ENCODE measurements at places on chromosomes 5 and 9. TPM values are rescaled to one million over a fixed set of nuclear protein-coding genes. Genes with fewer than 3 reads are reported as not detected.

- DNase-seq: no peak
Observed at GRCh38 chr9:82263619-82264018, 275.0 kb downstream of the SPATA31D1 start.

DNA sequence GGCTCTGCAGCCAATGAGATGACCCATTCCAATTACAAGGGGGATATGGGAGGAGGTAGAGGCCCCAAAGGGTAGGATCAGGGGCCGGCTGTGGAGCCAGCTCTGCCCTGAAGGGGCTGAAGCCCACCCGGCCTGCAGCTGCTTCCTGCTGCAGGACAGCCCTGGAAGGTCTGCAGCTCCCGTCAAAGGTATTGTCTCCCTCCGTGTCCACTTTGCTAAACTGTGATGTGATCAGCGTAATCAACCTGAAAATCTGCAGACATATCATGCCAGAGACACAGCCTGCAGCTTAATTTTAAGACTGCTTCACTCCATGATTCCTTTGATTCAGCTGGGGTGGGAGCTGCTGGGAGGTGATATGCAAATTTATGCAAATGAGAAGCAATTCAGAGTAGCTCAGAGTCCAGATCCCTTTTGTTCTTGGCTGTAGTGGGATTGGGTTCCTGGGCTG lies 90.7 kb downstream of the GADD45G start:
- no peak for DNase-seq

GRCh38 chr9:98879094-98879962 lies 64.4 kb upstream of the COL15A1 start:
- DNase-seq: no peak

DNA sequence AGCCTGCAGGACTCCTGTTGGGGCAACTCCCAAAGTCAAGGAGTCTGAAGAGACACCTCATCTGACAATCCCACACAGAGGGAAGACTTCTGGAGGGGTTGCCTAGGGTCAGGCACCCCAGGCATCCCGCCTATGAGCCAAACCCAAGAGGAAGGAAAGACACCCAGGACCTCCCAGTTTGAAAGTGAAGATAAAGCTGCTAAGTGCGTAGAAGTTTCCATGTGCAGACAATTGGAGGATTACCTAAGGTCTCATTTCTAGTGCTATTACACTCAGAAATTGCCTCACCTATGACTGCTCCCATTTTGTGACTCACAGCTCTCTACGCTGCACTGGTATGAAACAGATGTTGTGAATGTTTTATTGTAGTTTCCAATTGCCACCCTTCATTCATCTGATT lies 322.9 kb downstream of the SLIT3 start:
- DNase-seq: no peak

DNA sequence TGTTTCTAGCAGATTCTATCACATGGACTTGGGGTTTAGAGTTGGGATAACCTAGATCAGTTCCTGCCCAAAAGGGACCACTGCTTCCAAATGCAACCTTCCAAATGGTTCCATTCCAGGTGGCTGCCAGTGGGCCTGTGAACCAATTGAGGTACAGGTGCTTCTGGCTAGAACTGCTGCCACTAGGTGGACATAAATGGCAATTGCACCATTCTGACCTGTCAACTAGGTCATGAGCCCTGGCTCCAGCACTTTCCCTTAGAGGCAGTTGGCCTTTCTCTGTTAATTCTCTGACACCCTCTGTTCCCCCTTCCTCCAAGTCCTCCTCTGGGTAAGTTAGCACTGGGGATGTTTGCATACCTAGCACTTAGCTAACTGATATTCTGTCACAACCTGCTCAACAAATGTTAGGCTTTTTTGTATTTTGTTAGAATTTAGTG lies 16.6 kb upstream of the HEMGN start:
- DNase-seq: no peak

DNA sequence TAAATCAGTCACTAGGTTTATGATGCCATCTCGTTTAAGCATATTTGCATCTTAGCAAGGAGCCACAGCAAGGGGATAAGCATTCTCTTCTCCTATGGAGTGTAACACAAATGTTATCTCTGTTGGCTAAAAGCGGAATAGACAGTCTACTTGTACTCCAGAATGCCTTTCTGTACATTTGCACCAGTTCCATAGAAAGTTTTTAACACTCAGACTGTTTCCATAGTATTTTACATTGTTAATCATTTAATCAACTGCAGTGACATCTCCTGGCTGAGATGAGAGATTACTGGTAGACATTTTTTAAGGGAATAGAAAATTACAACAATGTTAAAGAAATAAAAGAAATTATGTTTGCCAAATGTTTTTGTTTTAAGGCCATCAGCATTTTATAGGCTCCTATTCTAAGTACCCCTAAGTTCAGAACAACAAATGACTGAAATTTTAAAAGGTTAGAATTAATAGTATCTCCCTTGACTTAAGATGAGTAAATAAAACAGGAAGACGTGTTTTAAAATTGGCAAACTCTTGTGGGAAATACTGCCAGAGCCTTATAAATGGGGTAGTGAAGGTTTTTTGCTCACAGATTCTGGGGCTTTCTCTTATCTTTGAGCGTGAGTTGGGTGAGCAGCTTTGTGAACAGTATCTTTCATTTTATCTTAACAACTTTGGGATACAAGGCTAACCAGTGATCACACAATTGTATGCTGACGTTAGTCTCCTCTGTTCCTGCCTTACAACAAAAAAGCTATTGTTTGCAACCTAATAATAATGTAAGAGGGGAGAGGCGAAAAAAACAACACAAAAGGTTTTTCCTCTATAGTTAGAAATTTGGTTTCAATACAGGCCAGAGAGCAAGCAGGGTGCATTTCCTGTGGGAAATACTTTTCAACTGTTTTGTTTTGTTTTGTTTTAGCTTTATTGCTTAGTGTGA lies 294.3 kb downstream of the FBXL7 start:
- no peak for DNase-seq

DNA sequence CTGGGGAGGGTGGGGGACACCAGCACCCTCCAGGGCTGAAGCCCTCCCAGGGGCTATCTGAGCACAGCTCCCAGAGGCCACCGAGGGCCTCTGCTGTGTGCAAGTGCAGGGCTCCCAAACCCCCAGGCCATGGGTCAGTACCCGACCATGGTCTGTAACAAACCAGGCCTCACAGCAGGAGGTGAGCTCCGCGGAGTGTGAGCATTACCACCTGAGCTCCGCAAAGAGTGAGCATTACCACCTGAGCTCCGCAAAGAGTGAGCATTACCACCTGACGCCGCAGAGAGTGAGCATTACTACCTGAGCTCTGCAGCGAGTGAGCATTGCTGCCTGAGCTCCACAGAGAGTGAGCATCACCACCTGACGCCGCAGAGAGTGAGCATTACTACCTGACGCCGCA lies 152.9 kb upstream of the IRX2 start:
- DNase-seq: no peak

GRCh38 chr5:14627270-14627669 lies 37.2 kb upstream of the OTULIN start:
- no peak for DNase-seq

DNA sequence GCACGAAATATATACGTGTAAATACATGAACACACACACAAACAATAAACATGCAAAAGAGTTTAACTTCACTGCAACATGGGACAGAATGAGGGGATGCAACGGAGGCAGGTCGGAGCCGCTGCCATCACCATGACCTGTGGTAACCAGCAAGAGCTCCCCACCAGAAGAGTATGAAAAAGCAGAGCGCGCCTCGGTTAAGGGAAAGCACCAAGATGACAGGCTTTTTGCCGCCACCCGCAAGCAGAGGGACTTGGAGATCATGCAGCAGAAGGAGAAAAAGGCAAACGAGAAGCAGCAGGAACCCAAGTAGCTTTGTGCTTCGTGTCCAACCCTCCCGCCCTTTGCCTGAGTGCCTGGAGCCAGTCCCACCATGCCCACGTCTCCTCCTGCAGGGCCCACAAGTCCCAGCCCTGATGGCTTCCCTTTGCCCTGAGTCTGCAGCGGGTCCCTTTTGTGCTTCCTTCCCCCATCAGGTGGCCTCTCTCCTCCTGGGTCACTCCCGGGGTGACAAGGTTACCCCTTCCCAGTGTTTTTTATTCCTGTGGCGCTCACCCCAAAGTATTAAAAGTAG lies 13.8 kb downstream of the WHRN start:
- no peak for DNase-seq

- DNase-seq: no peak
Observed at GRCh38 chr5:5200133-5200532, 60.0 kb downstream of the ADAMTS16 start.

- no peak for DNase-seq
Observed at GRCh38 chr9:114163517-114163951, 8.2 kb downstream of the COL27A1 start.

GRCh38 chr5:96615223-96615622 lies 47.0 kb upstream of the CAST start:
- DNase-seq: no peak

GRCh38 chr5:15968993-15969392 lies 210.6 kb downstream of the MARCHF11 start:
- DNase-seq: no peak

GRCh38 chr5:14144586-14145434 lies 1.7 kb downstream of the TRIO start:
- DNase-seq: peak; percentile 76

DNA sequence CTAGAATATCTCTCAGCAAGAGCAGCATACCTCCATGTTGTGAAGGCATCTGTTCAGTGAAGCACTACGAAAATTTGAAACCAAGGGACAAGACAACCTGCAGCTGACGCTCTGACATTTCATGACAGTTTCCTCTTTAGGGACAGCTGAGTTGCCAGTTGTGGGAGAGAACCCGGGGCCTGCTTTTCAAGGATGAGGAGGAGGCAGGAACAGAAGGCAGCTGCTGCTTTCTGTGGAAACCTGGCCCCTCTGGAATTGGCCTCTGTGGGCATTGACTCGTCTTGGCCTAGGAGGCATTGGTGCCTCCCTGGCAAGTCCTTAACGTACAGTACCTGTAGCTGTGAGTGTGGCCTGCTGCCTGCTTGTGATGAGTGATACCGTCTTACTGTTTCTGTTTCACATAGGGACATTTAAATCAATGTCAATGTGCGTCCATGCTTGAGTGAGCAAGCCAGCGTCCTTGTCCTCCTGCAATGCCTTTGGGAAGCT lies 21.6 kb downstream of the SLC46A2 start:
- DNase-seq: no peak

GRCh38 chr9:108565651-108566378 lies 290.0 kb downstream of the ACTL7B start:
- no peak for DNase-seq

GRCh38 chr5:81230416-81230815 lies 2.7 kb upstream of the CKMT2 start:
- no peak for DNase-seq

DNA sequence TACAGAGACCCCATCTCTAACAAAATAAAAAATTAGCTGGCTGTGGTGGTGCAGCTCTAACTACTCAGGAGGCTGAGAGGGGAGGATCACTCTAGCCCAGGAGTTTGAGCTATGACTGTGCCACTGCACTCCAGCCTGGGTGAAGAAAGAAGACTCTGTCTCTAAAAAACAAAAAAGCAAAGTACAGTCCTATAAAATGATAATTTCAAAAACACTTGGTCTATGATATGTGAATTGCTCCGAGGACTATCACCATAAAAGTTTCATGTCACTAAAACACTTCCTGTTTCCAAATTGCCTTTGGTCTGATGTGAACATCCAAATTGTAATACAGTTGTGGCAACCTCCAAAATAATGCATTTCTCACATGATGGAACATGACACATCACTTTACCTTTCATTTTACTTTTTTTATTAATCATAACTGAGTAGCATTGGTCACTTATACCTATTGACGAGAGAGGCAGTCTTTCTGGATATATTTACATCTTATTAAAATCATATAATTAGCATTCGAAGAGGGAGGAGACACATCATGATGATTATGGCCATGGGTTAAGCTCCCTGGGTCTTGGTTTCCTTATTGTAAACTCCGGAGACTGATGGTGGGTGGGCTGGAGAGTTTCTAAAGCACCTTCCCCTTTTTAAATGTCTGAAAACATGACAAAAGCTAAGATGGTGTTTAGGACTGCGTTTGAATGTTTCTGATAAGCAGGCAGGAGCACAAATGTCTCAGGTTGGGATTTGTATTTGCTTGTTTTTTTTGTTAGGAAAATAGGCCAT lies 25.8 kb upstream of the CD180 start:
- no peak for DNase-seq

GRCh38 chr9:121185774-121186403 lies 15.8 kb downstream of the RAB14 start:
- no peak for DNase-seq

DNA sequence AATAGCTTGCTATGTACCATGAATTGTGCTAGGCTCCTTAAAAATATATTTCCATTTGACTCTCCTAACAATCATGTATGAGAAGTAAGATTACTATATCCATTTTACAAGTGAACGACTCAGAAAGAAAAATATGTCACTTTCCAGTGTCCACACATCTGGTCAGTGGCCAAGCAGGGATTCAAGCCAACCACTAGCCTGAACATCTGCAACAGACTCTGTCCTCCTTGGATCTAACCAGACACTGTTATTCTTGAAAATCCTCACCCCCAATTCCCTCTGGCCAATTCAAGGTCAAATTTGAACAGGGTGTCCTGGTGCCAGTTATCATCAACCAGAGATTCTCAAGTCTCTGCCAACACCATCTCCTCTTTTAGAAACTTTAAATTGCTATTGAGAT lies 344.1 kb upstream of the WWC1 start:
- peak; percentile 79 for DNase-seq

GRCh38 chr9:108709997-108710396 lies 145.8 kb downstream of the ACTL7B start:
- no peak for DNase-seq

Gene ZNF367
- 1.6 TPM for total RNA-seq

Gene CATSPER3
- 0.80 TPM for total RNA-seq

Gene ZFP62
- total RNA-seq: 29.9 TPM

Gene GADD45G
- total RNA-seq: 3.5 TPM

Gene GZMA
- 5.3 TPM for total RNA-seq

Gene UBAP1
- total RNA-seq: 56.6 TPM

Gene GDA
- total RNA-seq: 2.4 TPM

Gene PPP3R2
- total RNA-seq: not detected

Gene NR6A1
- total RNA-seq: 3.3 TPM

Gene CCNO
- 0.22 TPM for total RNA-seq

Gene PARP8
- total RNA-seq: 30.4 TPM

Gene IL9
- total RNA-seq: not detected

Gene ENTPD2
- total RNA-seq: 24.3 TPM

Gene LHFPL2
- 33.4 TPM for total RNA-seq

Gene SLC36A3
- not detected for total RNA-seq

Gene SPINK4
- not detected for total RNA-seq

Gene PCDHB7
- total RNA-seq: 5.0 TPM
